HTR-8/SVneo (cell line): ENCODE measurements at places on chromosomes 2 and 18.

GRCh38 chr2:17962876-17963275 lies 84.4 kb downstream of the KCNS3 start:
- DNase-seq = no peak

- DNase-seq = no peak
Measured at GRCh38 chr2:8217468-8218030, 464.3 kb upstream of the ID2 start.

DNA sequence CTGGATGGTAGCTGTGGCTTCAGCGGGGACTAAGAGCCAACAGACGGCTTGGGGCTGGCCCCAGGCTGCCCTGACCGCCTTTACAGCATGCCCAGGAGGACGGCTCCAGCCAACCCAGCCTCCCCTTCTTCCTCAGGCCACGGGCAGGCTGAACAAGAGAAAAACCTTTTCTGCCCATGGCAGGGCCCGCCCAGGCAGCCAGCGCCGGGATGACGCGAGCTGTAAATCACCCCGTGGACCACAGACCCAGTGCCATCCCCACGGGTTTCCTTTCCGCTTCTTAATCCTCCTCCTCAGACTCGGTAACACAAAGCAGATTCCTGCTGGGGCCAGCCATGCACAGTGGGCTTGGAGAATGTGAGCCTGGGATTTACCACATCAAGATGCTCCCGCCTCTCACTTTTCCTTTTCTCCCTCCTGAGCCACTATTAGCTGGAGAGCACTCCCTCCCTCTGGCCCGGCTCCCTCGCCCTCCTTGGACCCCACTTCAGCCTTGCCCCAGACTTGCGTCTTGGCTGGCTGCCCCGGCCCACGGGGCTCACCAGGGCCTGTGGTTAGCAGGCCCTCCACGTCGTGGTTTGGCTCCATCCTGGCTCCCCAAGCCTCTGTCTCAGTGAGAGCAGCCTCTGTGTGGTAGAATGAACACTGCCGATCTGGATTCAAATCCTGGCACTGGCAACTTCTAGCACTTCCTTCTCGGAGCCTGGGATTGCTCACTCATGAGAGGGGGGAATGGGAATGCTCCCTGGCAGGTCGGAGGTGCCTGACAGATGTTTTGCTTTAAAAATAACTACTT lies 31.4 kb downstream of the ATOH8 start:
- DNase-seq = no peak

GRCh38 chr2:232525791-232526371 lies at the start of gene CHRND:
TSS of gene CHRND (plus strand) at chr2:232526160. CDS start at chr2:232526216, 56 bp downstream.
- DNase-seq = no peak

DNA sequence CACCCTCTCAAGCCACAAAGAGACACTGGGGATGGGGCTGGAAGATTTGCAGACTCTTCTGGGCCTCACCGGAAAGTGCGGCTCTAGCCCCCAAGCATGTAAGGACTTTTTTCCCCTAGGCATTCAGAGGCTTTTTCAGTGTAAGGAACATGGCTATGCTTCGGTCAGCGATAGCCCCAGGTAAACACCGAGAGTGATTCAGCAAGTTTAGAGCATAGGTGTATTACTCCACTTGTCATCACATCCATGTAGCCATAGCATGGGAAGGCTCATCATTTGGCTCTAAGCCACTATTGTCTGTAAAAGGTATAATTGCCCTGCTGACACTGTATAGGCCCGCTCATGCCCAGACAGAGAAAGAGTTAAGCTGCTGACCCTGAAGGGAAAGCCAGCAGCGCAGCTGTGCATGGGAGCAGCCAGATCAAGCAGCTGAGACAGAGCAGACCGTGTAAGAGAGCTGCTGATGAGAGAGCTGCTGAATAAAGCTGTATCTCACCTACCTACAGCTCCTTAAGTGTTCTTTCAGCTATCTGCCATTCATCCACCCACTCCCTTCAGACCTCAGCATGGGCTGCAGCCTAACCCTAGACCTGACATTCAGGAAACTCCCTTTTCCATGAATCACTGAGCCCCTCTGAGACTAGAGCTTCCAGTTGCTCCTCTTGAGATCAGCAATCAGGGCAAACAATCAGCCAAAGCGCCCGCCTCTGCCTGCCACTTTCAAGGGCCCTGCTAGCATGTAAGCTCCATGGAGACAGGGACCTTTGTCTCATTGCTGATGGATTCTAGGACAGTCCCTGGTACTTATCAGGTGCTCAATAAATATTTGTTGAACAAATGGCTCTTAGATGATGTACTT lies 25.5 kb downstream of the LGALSL start:
- DNase-seq = no peak

DNA sequence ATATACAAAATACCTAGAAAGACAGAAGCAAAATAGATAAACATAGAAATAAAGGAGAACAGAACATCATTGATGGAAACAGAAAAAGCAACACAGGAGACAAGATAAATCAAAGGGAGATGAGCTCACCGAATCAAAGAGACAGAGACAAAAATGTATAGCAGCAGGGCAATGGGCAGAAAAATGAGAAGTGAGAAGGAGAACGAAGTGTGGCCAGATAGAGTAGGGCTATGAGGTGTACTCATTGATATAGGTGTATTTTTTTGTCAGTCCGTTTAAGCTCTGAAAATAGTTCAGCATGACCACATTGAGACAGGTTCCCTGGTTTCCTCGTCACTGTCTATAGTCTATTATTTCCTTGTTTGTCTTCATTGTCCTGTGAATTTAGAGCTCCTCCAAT lies 55.1 kb downstream of the SP100 start:
- DNase-seq = no peak

DNA sequence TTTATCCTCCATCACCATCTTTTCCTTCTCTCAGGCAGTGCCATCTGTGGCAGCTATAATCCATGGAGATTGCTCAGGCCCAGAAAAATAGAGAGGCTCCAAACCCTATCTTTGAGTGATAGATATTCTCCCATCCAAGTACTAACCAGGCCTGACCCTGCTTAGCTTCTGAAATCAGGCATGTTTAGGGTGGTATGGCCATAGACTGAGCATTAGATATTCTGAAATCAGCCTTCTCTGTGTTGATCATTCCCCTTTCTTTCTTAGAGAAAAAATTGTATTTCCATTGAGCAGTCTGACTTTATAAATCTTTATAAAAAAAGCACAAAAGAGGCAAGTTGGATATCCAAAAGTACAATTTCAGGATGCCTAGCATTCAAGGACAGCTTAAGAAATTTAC lies 131.5 kb upstream of the ACVR2A start:
- no peak for DNase-seq

- no peak for DNase-seq
Measured at GRCh38 chr2:101473591-101473910, 1.4 kb downstream of the RFX8 start.

DNA sequence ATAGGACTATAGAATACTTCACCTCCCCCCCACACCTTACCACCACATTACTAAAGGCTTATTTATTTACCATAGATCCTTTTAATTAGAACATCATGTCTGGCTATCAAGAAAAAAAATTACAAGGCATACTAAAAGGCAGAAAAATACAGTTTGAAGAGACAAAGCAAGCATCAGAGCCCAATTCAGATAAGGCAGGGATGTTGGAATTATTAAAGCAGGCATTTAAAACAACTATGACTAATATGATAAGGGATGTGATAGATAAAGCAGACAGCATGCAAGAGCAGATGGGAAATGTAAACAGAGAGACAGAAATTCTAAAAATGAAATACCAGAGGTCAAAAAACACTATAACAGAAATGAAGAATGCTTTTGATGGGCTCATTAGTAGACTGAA lies 55.4 kb upstream of the SMIM21 start:
- no peak for DNase-seq

- DNase-seq = no peak
Measured at GRCh38 chr18:11981543-11982366, 448 bp downstream of the IMPA2 start.

GRCh38 chr18:75211626-75211952 lies 992 bp downstream of the TSHZ1 start:
- DNase-seq = no peak

DNA sequence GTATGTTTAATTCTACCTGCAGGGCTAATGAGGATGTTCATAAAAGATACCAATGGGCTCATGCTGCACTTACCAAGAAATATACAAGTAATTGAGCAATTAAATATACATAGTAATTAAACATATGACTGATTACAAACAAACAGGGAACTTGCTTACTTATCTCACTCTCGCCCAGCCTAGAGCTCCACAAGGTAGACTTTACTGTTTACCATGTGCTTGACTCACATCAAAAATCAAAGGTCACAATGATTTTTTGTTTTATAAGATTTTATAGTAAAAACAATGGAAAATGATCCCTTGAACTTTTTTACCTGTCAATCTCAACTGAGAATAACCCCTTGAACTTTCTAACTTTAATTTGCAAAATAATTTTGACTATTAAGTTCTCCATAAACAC lies 1395.1 kb downstream of the SUCLG1 start:
- DNase-seq = no peak

DNA sequence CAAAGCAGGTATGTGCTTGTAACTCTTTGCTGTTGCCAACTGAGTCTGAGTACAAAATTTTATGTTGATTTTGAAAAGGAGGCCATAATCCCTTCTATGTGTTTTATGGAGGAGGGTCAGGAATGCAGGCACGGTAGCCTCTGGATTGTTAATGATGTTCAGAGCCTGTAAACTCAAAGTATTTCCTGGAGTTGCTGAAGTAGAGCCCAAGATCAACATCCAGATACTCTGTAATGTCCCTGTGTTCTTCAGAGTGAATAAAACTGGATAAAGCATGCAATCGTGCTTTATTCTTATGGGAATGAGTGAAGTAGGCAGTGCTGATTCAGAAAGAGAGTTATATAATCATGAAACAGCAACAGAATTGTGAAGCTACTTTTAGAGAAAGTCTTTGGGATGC lies 61.8 kb upstream of the CHRNA1 start:
- no peak for DNase-seq

DNA sequence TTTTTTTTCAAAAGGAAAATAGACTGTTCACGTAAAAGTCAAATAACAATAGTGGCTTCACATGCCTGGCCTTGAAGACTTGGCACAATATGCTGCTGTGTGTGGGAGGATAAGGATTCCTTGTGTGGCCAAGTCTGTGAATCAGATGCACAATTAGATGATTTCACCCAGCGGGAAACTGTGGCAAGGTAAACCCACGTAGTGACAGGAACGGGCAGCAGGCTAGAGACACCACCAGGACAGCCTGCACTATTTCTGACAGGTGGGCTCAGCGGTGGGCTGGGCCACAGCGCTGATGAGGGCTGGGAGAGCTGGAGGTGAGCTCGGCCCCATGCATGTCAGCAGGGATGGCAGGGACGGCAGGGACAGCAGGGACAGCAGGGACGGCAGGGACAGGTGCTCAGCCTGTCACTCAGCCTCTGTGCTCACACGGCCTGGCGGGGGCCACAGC lies 21.6 kb downstream of the SNORC start:
- DNase-seq = no peak

DNA sequence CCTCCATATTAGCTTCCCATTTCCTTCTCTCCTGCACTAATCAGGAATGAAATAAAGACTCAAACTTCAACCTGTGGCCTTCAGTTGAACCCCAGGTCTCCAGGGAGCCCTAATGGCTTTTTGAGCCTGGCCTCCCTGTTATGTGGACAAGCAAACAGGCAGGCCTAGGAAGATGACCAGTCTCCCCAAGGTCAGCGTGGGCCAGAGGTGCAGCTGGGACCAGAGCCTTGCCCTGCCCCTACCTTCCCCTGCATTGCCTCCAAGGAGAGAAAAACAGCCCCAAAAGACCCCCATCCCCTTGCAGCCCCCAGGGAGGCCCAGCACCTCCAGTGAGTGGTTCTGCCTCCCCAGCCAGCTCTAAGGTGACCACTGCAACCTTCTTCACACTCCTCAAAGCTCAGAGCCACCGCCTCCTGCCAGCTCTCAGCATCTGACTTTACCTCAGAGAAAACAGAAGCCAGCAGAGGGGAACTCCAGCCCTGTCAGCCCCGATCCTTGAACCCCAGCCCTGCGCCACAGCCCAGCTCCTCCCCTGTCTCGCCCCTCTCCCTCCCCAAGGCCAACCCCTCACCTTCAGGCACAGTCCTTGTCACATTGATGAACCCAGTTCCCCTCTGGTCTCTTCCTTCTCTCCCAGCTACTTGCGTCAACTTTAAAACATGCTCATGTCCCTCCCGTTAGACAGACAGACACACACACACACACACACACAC lies 59.5 kb upstream of the ID2 start:
- DNase-seq = no peak

DNA sequence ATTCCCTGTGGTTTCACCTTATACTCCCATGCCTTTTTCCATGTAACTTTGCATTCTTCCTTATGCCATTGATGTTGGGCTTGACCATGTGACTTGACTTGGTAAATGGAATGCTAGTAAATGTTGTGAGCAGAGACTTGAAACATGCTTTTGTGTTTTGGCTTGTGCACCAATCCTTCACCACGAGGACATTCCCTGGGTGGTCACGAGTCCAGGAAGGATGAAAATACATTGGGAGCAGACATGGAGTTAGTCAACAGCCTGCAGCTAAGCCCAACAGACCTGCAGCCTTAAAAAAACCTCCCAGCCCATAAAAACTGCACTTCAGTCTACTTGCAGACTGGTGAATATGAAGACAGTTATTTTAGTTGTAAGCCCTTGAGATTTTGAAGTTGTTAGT lies 116.5 kb upstream of the SPATS2L start:
- no peak for DNase-seq

DNA sequence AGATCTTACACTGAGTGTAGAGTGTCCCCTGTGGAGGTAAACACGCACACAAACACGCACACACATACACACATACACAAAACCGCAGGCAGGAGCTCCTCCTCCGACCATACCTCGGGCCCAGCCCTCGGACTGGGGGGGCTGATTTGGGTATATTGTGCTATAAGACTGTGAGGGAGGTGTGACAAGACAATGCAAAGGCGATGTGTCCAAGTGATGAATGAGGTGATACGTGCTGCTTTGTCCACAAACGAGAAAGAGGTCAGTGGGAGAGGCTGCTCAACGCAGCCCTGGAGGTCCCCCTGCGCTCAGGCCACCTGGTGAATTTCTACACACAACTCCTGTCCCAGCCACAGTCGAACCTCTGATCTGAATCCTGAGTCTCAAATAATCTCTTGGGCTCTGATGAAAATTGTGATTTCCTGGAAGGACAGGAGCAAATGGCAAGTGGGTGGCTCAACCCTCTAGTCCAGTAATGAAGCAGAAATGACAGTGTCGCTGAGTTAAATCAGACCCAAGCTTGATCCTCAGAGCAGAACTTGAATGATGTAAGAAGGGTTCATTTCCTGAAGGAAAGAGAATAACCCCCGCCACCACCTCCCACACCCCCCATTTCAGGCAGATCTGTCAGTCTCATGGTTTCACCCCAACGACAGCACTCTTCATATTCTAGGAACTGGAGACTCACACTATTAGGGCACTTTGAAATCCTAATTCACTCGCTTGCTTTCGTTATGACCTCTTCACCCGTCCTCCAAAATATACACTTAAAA lies 48.9 kb upstream of the ASXL2 start:
- DNase-seq = no peak

GRCh38 chr2:179884193-179884592 lies 22.8 kb upstream of the ZNF385B start:
- no peak for DNase-seq

- no peak for DNase-seq
Measured at GRCh38 chr18:8011906-8012305, 444.8 kb downstream of the PTPRM start.

DNA sequence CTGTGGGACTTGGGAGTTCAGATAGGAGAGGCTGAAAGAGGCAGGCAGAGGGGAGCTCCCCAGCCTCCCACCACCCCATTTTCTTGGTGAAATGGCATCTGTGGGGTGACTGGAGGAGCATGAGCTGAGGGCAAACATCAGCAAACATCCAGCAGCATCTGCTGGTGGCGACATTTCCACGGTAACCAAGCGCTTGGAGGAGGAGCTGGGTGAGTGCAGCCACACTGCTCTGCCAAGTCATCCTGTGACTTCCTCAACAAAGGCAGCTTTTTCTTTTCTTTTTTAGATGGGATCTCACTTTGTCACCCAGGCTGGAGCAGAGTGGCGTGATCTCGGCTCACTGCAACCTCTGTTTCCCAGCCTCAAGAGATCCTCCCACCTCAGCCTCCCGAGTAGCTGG lies 5.6 kb downstream of the TXNL4A start:
- no peak for DNase-seq
